ENCODE measurements at places on chromosomes 2 and 18. TPM values are rescaled to one million over a fixed set of nuclear protein-coding genes. Genes with fewer than 3 reads are reported as not detected.

DNA sequence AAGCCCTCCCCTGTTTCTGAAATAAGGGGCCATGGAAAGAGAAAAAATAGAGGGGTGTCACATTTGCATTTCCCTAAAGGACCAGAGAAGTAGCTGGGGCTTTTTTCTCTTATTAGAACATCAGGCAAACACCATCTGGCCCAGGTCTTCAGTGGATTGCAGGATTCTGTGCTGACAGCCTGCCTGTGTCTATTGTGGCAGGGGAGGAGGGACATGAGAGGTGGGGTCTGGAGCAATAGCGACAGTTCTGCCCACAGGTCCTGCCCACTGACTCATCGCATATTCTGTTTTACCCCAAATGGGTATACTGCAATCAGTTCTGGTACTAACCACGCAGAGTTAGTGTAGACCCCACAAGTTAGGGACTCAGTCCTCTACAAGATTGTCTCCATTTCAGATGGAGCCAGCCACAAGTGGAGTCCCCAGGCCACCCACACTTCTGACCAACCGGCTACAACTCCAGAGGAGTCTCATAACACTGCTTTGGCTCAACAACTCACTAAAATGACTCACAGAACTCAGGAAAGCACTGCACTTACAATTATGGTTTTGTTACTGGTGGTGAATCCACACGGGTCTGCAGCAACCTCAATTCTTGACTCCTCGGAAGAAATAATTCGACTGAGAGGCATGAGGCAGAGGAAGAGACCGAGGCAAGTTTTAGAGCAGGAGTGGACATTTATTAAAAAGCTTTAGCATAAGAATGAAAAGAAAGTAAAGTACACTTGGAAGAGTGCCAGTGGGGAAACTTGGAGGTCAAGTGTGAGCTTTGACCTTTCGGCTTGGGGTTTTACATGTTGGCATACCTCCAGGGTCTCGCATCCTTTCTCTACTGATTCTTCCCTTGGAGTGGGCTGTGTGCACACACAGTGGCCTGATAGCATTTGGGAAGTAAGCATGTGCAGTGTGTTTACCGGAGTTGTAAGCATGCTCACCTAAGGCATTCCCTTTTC is 146.4 kb upstream of the SPATS2L start:
- no peak for DNase-seq

DNA sequence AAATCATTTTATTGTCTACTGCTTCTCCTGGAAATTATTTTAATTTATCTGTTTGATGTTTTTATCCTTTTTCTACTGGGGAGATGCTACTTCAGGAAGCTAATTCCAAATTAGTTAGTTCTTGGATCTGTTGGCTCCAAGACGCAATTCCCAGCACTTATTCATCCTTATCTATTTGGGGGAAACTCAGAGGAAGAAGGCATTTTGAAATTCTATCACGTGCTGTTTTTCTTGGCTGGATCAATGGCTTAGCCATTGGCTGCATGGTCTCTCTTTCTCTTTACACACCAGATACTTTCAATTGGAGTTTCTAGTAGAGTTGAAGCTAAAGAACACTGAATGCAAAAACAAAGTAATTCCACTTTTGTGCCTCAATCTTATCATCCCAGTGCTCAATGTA is 98.3 kb downstream of the RAPGEF4 start:
- DNase-seq, result no peak

- DNase-seq, result no peak
Measured at GRCh38 chr2:132593171-132593570, 76.8 kb downstream of the LYPD1 start.

TMEM198 gene
- total RNA-seq, result 5.6 TPM

DNA sequence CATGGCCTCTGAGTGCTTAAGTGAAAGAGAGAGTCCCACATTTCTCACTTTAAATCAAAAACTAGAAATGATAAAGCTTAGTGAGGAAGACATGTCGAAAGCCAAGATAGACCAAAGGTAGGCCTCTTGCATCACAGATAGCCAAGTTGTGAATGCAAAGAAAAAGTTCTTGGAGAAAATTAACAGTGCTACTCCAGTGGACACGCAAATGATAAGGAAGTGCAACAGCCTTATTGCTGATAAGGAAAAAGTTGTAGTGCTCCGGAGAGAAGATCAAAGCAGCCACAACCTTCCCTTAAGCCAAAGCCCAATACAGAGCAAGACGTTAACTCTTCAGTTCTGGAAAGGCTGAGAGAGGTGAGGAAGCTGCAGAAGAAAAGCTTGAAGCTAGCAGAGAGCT is 32.1 kb downstream of the PSMD1 start:
- no peak for DNase-seq

TRIB2 gene
- total RNA-seq, result 8.6 TPM

DNA sequence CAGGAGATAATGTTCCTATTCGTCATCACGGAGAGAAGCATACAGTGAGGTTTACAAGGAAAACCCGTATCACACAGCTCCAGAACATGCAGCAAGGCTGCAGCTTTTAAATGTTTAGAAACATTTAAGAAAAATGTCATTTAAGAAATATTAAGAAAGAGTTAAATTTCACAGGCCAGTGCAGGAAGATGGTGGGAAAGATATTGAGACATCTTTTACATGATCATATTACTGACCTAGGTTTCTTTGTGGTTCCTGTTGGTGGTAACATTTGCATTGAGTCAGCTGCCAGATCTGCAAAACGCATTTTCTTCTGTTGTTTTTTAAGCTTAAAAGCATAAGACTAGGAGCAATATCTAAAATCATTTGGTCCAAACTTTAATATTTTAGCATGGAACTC is 44.9 kb downstream of the CPO start:
- DNase-seq, result no peak

ANTXR1 gene
- not detected for total RNA-seq

- no peak for DNase-seq
Measured at GRCh38 chr2:207813942-207814341, 44.2 kb upstream of the FZD5 start.

SEC11C gene
- total RNA-seq, result 22.1 TPM

DNA sequence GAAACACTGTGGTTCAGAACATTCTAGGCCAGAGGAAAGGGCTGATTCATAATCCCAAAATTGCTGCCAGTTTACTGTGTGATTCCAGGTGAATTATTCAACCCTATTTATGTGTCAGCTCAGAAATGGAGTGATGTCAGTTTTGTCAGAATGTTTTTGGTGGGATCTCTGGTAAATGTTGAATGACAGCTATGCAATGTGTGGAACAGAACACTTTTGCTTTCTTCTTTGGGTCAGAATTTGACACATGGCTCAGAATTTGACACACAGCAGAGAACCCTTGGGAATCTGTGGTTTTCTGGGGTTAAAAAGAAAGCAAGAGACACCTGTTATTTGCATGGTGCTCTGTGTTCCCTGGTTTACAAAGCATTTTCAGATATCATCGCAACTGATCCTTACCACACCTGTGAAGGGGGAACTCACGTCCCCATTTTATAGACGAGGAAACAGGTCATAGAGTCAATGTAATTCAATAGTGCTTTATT is 1.6 kb upstream of the MTA3 start:
- no peak for DNase-seq

- DNase-seq, result no peak
Measured at GRCh38 chr2:85807756-85808155, 54.0 kb downstream of the ATOH8 start.

DNA sequence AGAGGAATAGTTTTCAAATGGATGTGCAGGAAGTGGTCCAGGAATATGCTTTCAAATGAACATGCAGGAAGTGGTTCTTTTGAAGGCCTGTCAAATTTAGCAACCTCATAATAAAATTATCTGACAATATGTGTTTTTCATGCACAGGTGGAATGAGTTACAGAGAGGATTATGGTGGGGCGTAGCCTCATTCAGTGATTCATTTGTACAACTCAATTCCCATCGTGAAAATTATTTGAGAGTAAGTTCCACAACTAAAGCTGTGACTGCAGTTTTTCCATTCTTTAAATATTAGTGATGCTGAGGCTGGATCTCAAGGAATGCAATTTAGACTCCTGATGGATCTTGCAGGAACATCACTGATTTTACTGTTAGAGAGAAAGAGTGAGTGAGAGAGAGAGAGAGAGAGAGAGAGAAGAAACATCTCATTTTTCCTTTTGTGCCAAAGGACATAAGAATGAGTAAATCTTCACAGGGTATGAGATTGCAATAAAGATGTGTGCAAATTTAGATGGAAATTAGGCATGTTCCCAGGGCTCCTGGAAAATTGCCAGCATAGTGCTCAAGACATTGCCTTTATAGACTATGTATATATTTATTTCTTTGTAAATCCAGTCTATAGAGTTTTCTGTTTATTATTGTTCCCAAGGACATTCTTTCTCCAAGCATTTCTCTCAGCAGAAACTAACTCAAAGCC is 394.9 kb upstream of the ZEB2 start:
- no peak for DNase-seq

DNA sequence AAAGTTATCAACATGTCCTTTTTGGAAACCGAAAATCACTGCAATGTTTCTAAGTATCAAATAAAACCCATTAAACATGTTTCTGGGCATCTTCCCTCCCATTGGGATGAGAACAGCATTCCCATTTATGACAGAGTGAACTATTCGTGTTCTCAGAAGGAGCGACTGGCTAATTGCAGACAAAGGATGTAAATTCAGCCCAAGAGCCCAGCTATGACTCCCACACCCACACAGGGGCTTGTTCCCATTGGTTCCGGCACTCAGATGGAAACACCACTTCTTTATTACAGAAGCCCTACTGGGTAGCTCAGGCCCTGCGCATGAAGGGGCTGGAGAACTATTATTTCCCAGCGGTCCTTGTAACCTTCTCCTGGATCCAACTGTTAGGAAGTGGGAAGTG is 16.6 kb upstream of the NPAS2 start:
- DNase-seq, result no peak

PRKD3 gene
- 14.0 TPM for total RNA-seq

- DNase-seq, result peak; percentile 64
Measured at GRCh38 chr18:50128506-50129271, 66.3 kb downstream of the MYO5B start.

DNA sequence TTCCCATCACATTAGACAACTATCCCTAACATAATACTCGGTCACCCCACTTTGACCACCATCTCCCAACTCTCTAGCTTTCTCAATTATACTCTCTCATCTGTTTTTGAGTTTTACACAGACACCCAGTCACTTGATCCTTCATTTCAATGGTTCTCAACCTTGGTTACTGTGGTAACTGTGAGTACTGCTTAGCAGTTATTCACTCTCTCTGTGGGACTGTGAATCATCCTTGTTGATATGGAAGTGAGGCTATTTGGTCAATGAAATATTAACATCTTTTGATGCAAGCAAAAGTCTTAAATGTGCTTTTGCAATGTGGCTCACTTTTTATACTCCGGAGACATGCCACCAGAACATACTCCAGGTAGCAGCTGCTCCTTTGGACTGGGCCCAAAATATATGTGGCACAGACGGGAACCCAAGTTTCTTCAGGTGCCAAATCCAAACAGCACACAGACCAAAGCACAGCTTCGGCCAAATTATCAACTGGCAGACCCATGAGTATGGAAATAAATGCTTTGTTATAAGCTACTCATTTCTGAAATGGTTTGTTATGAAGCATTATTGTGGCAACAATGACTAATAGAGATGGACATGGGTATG is 75.0 kb upstream of the SLC25A52 start:
- no peak for DNase-seq

DNA sequence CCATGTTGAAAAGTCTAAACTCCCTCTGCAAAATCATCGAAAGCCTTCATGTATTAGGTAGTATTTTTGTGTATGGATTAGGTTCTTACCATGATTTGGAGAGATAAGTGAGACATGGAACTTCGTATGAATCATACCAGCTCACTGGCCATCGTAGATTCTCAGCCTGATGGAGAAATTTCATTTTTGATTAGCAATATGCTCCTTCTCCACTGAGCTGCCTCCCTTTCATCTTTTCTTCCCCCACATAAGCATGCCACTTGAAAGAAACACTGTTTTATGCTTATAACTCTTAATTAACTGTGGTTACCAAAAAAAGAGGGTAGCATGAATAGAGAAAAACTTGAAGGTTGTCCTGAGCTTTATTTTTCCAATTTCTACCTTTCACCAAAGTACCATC is 111.9 kb downstream of the NCK2 start:
- DNase-seq, result no peak

ASPRV1 gene
- total RNA-seq, result 1.1 TPM

NPHP1 gene
- total RNA-seq, result 0.92 TPM

DNA sequence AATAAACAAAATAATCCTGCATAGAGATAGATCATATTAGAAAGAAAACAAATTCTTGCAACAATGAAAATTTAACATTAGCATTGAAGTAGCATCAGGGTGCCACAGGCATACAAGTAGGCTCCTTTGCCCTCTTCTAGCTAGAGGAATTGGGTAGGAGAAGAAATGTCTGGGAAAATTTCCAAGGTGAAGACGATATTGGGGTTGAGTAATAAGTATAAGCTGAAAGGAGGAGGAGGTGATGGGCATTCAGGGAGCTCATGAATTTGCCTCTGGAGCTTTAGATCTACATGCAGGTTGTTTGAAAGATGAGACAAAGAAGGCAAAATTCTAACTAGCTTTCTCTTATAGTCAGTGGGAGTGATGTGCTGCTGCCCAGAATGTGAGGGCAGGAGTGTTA is 504.9 kb downstream of the CCDC85A start:
- no peak for DNase-seq

GRCh38 chr2:26442707-26443106 is 35.2 kb downstream of the OTOF start:
- no peak for DNase-seq

Measured in HT-29 (cell line).